Right ventricle myocardium inferior (tissue), 1 donor: ENCODE measurements at places on chromosomes 1 and 21.

DNA sequence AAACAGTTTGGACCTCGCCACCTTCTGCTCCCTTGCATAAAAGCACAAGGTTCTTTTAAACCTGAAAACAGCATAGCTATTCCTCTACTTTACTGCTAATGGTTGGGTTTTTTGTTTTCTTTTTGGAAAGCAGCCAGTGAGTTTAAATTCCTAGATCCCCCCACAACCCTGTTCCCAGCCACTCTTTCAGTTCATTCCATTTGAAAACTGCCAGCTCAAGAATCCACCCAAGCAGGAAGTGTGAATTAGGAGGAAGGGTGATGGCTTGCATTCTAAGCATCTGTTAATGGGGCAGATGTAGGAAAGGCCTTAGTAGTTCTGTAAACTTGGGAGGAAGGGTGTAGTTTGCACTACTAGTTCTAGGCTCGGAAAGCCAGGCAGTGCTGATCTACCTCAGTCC lies 172.9 kb upstream of the HOOK1 start:
- DNase-seq = no peak

DNA sequence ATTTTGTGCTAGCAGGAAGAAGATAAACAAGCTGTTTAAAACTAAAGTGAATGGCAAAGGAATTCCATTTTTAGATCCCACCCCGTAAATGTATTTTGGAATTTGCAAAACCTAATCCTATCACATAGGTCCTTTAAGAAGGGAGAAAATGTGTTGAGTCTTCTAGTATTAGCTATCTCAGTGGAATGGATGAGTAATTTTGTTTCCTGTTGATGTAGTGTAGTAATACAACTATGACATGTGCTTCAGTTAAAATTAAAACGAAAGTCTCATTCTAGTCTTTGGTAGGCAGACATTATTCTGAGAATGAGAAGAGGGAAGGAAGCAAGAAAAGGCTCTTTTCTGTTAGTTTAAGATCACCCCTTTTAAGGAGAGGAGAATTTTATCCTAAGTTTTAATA lies 265.9 kb upstream of the C1orf105 start:
- no peak for DNase-seq

GRCh38 chr1:234572966-234573365 lies 37.0 kb downstream of the IRF2BP2 start:
- DNase-seq = no peak

- DNase-seq = no peak
These were observed 3.3 kb downstream of the CHRM3 start for GRCh38 chr1:239389703-239390102.

GRCh38 chr1:239302696-239303095 lies 83.7 kb upstream of the CHRM3 start:
- DNase-seq = no peak
